Dermis microvascular lymphatic vessel endothelial cell (primary cell): ENCODE measurements at places on chromosomes 4 and X. TPM values are rescaled to one million over a fixed set of nuclear protein-coding genes. Genes with fewer than 3 reads are reported as not detected.

GRCh38 chrX:2409796-2410195 is 91.0 kb downstream of the DHRSX start:
- no peak for DNase-seq

GRCh38 chr4:73729534-73730165 is 10.7 kb upstream of the CXCL8 start:
- peak; percentile 82 for DNase-seq

Gene SNCA
- total RNA-seq: 116 and 146 TPM in 2 replicates

GRCh38 chr4:33724685-33725084 is 2519.6 kb downstream of the ARAP2 start:
- DNase-seq: no peak

DNA sequence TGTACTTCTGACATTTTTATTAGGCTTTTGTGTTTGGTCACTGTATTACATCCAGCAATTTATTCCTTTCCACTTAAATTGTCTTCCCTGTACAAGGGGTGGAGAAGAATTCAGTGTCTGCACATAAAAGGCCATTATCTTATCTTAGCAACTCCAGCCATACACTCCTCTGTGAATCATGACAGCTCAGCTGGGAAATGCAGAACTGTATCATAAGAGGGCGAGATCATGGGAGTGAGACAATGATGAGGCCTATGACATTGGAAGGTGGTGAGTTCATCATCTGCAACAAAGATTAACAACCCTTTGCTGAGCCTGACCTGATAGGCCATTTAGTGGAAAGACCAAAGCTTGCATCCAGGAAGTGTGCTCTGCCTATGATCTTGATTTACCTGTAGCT is 33.3 kb downstream of the SLIT2 start:
- no peak for DNase-seq

Gene PRDX4
- 174 and 211 TPM in 2 replicates for total RNA-seq

Gene MAGEB1
- total RNA-seq: not detected in 2 replicates

DNA sequence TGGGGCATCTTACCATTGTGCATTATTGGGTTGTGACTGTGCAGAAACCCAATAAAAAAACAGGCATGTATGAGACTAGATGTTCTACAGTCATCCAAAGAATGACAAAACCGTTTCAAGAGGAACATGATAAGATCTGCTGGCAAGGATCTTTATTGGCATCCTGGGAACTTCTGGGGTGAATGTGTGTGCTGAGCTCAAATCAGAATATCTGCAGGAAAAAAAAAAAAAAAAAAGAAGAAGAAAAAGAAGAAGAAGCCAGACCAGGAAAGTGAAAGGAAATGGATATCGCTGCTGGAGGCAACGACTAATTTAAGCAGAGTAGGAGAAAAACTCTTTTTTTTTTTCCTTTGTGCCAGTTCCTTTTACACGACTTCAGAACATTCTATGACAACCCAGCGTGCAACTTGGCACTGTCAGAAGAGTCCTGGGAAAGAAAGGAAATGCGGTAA is 484.2 kb upstream of the BOD1L1 start:
- no peak for DNase-seq

- no peak for DNase-seq
These were observed 16.7 kb downstream of the HADH start for GRCh38 chr4:108006361-108006760.

GRCh38 chr4:186009976-186010375 is 59.0 kb upstream of the TLR3 start:
- no peak for DNase-seq

- peak; percentile 23 for DNase-seq
These were observed 43.2 kb downstream of the TMEM144 start for GRCh38 chr4:158253350-158253980.

Gene NUDT11
- total RNA-seq: 0.51 TPM in 2 replicates

Gene MSANTD1
- 0.13 and 0.26 TPM in 2 replicates for total RNA-seq

DNA sequence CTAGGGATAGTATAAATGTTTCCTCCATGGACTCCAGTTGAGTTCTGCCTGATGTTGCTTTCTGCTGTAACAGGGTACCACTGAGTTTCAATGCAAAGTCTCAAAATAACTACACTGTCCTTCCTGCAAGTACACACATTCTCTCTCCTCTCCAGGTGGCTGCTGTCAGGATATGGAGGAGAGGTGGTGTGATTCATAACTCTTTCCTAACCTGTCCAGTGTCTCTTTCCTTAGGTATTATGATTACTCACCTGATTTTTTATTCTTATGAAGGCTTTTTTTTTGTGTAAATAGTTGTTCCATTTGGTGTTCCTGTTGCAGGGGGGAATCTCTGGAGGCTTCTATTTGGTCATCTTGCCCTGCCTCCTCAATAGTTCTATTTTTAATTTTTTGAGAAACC is 39.8 kb upstream of the POF1B start:
- DNase-seq: no peak

GRCh38 chr4:58957711-58958110 is 1847.5 kb upstream of the IGFBP7 start:
- no peak for DNase-seq

DNA sequence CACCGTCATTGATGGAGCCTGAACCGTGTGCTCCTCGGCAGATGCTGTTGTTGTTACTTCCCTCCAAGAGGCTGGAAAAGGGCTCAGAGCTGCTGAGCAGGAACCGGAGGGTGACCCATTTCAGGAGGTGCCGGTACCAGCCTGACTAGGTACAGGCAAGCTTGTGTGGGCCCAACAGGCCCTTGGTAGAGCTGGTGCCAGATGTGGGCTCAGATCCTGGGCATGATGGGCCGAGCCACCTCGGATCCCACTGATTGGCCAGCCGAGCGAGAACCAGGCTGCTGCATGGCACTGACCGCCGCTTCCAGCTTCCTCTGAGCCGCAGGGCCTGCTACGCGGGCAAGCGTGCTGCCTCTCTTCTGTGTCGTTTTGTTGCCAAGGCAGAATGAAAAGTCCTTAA is 33.7 kb downstream of the NOP14 start:
- DNase-seq: no peak

GRCh38 chrX:9352694-9353411 is 112.0 kb upstream of the TBL1X start:
- DNase-seq: no peak

DNA sequence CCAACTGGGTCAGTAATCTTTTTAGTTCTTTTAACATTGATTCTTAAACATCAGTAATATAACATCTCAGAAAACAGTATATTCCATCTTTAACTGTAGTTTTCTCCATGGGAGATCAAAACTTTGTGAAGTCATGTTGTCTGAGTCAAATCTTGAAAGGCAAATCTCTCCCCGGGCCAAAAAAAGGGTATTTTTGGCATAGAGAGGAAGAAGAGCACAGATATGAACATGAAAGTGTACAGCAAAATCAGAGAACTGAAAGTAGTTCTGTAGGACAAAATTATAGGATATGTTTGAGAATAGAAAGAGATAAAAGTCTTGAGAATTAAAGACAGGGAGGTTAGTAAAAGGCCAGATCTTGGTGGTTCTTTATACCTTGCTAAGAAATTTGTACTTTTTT is 176.4 kb upstream of the GYPA start:
- no peak for DNase-seq

DNA sequence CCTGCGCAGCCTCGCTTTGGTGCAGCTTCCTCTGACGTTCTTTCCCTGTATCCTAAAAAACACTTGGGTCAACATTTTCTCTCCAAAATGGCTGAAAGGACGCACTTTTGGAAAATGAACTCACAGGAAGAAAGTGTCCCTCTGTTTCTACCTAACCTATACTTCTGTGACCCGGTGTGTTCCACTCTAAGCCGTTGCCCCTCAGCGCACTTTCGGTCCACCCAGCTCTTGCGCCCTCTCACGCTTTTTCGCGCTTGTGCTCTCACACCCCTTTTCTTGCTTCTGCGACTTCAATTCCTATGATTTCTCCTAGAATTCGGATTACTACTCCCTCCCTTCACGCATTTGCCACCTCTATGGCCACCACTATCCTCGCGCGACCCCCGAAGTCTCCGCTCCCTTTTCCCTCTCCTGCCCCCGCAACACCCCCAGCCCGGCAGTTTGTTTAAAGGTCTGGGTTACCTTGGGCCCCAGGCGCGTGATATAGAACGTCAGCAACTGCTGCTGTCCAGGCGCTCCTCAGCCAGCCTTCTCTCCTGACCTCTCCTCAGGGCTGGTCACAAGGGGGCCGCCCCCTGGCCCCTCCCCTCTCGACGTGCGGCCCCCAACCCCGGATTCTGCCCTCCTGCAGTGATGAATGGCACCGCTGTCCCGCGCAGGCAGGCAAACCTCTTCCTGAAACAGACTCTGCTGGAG is at the start of gene USP51:
Gene USP51, minus strand, starts transcription at position 535 of the 696 bp plus-strand sequence. CDS start 909 bp downstream, outside the sequence.
- peak; percentile 43 for DNase-seq

Gene CXCL5
- total RNA-seq: 0.13 TPM in 2 replicates

- DNase-seq: no peak
These were observed at the start of gene HTRA3 for GRCh38 chr4:8269535-8270417. TSS of gene HTRA3 (plus strand) at chr4:8269754. CDS start at chr4:8269969, 215 bp downstream.

DNA sequence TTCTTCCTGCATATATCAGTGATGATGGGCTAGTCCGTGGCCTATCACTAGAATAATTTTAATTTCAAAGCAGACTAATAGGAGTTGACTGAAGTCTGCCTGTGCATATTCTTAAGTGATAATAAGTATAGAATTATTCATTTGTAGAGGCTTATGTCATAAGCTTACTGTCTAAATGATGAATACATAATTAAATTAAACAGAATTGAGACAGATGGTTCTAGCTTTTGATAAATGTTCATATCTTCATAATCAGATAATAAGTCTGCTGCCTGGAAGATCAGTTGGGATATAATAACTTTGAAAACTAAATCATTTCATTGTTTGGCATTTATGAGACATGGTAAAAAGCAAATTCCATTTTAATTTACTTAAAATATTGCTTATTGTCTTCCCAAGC is 1175.6 kb downstream of the TECRL start:
- no peak for DNase-seq

Gene CWH43
- total RNA-seq: not detected in 2 replicates
